ENCODE measurements at places on chromosomes 1 and 21. TPM values are rescaled to one million over a fixed set of nuclear protein-coding genes. Genes with fewer than 3 reads are reported as not detected.

Gene PGBD5
- total RNA-seq, result not detected

Gene KPRP
- total RNA-seq, result 0.64 TPM

Gene MANEAL
- total RNA-seq, result 3.1 TPM

Gene RYR2
- total RNA-seq, result not detected

Gene HFM1
- not detected for total RNA-seq

Gene SPRR2B
- not detected for total RNA-seq

Gene COL11A1
- 16.0 TPM for total RNA-seq

Gene LRRC71
- total RNA-seq, result not detected

Gene ILDR2
- total RNA-seq, result not detected

Gene MOV10
- 65.7 TPM for total RNA-seq

Gene RNF19B
- 30.5 TPM for total RNA-seq

Gene ADAMTS4
- total RNA-seq, result 0.16 TPM

Gene SRSF10
- 94.7 TPM for total RNA-seq

Gene ZMPSTE24
- 51.2 TPM for total RNA-seq

Gene PKP1
- total RNA-seq, result 149 TPM

Gene RSPH1
- 0.50 TPM for total RNA-seq

Gene PAPPA2
- total RNA-seq, result 13.0 TPM

Gene VWA1
- 4.1 TPM for total RNA-seq

Gene DMRTA2
- not detected for total RNA-seq

Gene MFSD2A
- total RNA-seq, result 14.3 TPM

Gene LYPD8
- total RNA-seq, result 1.2 TPM
